Activated naive CD8-positive, alpha-beta T cell treated with anti-CD3 and anti-CD28 coated beads, Interleukin-2, amount 50 U/mL, for 24 hours (primary cell): ENCODE measurements at places on chromosomes 2 and 18.

- DNase-seq = no peak
Measured at GRCh38 chr2:46900381-46900780, 15.2 kb downstream of the MCFD2 start.

DNA sequence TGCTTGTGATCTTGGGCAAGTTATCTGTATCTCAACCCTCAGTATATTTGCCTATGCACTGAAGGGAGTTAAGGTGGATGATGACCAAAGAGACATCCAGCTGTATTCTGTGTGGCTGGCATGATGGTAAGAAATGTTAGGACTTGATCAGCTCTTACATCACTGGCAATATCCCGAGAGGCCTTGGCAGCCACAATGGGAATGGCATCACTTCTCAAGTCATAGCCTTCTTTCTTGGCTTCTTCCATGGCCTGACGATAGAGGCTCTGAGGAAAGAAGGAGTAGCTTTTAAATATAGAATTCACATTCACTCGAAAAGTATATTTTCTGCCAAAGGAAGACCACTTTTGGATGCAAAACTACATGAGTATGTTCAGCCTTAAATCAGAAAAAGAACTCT lies 113.5 kb downstream of the NEB start:
- DNase-seq = no peak

- no peak for DNase-seq
Measured at GRCh38 chr2:29715655-29716054, 205.7 kb downstream of the ALK start.

- DNase-seq = no peak
Measured at GRCh38 chr18:45825258-45826044, at the start of gene SIGLEC15. TSS of gene SIGLEC15 (plus strand) at chr18:45825675. CDS start at chr18:45825729, 54 bp downstream.

DNA sequence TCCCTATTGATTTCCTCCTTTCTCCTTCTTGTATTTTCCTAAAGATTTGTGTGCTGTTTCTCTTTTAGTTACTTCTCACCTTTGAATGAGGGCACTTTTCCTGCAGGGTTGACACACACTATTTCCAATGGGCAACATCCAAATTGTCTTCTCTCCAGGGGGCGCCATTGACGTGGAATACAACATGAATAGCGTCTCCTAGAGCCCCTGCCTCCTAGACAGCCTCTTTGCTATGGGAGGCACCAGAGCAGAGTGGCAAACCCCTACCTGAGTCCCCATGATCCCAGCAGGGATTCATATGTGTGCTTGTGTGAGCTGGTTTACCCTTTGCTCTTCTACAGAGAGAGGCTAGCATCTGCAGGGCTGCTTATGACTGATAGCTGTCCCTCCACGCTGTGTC lies 61.3 kb upstream of the ITSN2 start:
- peak; percentile 68 for DNase-seq

GRCh38 chr2:152395103-152395502 lies 60.1 kb downstream of the FMNL2 start:
- DNase-seq = no peak

- DNase-seq = no peak
Measured at GRCh38 chr18:46663539-46663938, 6.5 kb upstream of the LOXHD1 start.

DNA sequence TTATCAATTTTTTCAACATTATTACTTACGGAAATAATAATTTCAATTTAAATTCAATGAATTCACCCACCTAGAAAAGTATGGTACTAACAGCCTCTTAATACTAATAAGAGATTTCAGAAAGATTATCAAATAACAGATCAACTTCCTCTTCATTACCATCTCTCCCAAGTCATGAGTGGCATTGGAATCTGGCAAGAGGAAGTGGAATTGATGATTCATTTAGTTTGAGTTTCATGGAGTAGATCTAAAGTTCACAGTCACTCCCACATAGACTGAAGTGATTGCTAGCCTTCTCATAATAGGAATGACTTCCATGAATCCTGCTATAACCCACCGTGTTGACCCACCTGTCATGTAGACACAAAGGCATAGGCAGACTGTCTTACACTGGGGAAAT lies 77.7 kb upstream of the WDR75 start:
- no peak for DNase-seq

DNA sequence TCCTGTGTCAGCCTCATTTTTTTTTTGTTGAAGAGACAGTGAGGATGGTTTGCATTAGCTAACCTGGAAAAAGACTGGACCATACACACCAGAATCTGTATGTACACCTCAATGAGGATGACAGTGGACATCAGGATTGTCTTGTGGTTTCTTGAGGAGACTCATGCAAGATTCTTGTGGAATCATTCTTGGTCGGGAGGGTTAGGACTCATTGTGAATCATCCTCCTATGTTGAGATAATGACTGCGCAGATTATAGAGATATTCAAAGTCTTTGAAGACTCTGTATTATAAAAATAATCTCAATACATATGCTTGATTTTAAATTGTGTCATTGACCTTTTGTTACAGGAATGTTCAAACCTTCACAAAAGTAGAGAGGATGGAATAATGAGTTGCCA lies 49.1 kb upstream of the DOCK10 start:
- no peak for DNase-seq

GRCh38 chr2:74514368-74515270 lies at the start of gene TLX2:
TSS of gene TLX2 (plus strand) at chr2:74514450. CDS start at chr2:74514807, 357 bp downstream.
- DNase-seq = no peak

DNA sequence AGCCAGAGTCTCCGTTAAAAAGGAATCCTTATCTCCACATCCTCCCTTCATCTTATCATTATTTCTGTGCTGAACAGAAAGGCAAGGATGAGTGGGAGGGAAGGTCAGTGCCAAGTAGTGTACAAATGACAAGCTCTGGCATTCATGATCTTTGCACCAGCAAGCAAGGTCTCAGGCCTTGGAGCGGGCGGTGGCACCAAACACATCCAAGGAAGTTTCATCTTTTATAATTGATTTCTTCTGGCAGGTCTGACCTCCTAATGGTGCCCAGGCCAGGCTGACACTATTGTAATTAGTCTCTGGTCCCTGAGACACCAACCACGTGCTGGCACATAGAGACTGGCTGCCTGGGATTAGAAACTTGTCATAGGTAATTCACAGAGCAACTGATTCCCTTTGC lies 336.6 kb downstream of the EN1 start:
- no peak for DNase-seq

GRCh38 chr2:120578576-120579352 lies 156.9 kb upstream of the GLI2 start:
- no peak for DNase-seq

- DNase-seq = no peak
Measured at GRCh38 chr2:10980886-10981425, 69.2 kb downstream of the KCNF1 start.

DNA sequence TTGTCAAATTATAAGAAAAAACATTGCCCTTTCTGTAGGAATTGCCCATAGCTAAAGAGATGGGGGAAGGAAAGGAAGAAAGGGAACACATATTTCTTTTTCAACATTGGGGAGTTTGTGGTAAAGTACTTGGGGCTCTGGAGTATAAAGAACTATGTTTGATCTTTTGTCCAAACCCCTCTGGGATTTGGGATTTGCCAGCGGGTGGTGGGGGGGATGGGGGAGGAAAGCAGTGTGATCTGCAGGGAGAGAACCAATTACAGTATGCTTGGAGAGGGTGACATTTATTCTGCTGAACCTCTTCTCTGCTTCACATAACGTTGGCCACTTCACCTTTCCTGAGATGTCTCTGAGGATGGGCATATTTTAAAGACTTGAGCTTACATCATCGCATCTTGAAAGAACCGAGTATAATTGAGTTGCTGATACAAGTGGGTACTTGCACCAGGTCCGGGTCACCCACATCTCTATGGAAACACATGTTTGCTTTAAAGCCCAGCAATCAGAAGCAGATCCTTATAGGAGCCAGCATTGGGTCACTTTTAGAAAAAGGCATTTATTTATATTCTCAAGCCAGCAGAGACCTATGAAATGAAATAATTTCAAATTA lies 73.1 kb downstream of the SPATS2L start:
- DNase-seq = no peak

GRCh38 chr2:106977717-106978116 lies 91.8 kb upstream of the ST6GAL2 start:
- no peak for DNase-seq

- peak; percentile 20 for DNase-seq
Measured at GRCh38 chr2:112480530-112481049, 1.4 kb upstream of the TTL start.

DNA sequence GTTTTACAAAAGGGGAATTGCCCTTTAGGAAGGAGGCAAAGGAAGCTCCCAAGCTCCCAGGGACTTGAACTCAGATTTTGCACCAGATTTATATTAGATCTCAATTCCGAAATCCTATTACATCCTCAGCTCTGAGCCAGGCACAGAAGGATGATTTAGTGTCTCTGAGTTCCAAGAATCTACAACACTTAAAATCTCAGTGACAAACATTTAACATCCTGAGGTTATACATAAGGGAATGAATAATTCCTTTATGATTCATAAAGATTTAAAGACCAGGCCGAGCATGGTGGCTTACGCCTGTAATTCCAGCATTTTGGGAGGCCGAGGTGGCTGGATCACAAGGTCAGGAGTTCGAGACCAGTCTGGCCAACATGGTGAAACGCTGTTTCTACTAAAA lies 16.5 kb upstream of the SLC20A1 start:
- DNase-seq = no peak

DNA sequence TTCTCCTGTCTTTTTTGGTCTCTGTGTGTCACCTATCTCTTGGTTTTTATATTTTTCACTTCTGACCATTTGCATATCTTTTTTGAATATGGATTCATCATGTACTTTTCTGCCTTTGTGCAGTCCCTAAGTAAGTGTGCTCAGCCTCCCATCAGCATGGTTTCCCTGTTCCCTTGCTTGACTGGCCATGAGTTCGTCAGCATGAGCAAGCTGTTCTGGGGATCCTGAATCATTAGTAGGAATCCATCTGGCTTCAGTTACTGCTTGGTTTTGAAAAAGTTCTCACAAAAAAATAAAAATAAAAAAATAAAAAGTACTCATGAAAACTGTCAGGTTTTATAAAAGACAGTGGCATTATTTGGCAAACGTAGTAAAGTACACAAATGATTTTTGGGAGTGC lies 144.1 kb downstream of the NCOA1 start:
- no peak for DNase-seq

DNA sequence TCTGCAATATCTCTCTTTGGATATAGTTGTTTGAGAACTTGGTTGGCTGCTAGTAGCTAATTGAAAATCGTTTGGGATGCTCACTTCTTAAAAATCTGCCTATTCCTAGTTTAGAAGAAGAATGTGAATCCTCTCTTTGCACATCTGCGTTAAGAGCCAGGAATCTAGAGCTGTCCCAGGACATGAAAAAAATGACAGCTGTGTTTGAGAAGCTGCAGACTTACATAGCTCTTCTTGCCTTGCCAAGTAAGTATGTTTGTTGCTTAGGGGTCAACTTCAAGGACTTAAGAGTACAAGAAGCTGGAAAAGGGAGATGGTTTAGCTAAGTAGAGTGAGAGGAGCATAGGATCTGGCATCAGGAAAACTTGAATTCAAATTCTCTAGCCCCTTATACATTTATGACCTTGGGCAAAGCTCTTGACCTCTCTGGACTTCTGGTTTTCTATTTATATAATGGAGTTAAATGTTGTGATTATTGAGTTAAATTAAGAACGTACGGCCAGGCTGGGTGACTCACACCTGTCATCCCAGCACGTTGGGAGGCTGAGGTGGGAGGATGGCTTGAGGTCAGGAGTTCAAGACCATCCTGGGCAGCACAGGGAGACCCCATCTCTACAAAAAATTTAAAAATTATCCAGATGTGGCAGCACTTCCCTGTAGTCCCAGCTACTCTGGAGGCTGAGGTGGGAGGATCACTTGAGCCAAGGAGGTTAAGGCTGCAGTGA lies 55.2 kb upstream of the STON1 start:
- no peak for DNase-seq

DNA sequence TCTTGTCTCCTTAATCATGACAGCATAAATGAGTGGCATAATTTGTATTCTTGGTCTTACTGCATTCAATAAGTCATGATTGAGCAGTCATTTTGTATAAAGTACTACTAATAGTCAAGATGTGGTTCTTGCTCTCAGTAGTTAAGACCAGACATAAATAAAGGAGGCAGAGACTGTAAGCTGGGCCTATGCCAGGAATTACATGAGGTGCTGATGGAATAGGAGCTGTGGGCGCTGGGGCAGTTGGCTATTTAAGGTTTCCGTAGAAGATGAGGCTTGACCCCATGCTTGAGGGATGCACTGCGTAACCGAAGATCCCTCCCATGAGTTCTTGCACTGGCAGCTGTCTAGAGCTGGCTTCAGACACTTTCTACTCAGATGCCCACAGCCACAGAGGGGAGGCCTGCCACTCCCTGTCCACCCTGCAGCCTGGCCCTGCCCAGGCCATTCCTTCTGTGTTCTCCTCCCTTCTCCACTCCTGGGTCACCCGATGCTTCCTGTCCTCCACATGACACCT lies 150.9 kb upstream of the REV1 start:
- DNase-seq = no peak

GRCh38 chr2:231449503-231450054 lies 14.7 kb downstream of the NCL start:
- DNase-seq = no peak

DNA sequence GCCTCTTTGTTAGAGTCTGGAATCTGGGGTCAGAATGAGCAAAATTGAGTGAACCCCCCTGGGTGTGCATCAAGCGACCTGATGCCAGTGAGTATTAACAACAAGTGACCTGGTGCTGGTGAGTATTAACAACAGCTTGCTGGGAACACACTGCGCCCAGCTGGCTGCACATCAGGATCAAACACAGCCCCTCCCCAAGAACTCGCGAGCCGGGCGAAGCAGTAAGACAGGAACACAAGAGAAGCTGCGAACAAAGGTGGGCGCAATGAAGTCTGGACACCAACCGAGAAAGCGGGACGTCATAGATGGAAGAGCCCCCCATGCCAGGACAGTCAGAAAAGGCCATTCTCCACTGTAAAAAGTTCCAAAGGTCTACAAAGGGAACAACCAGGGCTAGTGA lies 34.3 kb downstream of the CRACDL start:
- DNase-seq = no peak

GRCh38 chr2:19312949-19313348 lies 45.5 kb downstream of the OSR1 start:
- DNase-seq = no peak

DNA sequence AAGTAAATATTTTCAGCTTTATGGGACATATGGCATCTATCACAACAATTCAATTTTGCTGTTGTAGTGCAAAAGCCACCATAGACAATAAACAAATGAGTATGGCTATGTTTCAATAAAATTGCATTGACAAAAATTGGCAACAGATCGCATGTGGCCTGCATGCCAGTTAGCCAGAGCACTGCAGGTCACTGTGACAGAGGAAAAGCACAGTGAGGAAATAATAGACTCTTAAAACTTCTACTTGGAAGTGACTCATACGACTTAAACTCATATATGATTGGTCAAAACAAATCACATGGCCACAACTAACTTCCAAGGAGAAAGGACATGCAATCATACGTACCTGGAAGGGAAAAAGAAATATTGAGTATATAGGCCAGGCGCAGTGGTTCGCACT lies 44.4 kb downstream of the EXOC6B start:
- DNase-seq = no peak

DNA sequence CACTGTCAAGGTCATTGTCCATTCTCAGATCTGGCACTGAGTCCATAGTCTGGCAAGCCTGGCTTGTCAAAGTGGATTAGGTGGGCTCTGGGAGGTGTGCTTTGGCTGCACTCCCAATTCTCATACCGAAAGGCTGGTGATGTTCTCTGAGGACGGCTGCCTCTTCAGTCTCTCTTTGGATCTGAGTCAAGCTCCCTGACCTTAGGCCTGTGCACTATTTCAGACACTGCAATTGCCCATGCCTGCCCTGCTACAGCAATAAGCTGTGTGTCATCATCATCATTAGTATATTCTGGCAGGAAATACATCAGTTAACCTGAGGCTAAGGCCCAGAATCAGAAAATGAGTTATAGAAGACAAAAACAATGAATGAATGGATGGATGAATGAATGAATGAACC lies 1.6 kb upstream of the SLC5A7 start:
- DNase-seq = no peak
